ENCODE measurements at places on chromosomes 16 and 17.
A peak's percentile ranks its signal among the peaks of the same experiment; 100 is the strongest.

DNA sequence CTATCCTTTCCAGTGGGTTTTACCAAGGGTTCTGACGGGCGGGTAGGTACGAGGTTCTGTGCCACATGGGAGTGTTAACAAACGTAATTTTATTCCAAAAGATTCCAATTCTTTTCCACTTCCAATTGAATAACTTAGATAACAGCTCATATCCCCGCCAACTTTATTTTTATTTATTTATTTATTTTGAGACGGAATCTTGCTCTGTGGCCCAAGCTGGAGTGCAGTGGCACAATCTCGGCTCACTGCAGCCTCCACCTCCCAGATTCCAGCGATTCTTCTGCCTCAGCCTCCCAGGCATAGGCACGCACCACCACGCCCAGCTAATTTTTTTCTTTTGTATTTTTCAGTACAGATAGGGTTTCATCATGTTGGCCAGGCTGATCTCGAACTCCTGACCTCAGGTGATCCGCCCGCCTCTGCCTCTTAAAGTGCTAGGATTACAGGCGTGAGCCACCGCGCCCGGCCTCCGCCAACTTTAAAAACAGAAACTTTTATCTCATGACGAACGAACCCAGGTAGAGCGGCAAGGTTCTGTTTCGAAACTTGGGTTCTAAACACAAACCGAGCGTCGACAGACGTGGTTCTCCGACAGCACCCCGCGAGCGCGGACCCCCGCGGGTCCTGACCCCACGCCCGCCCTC, 613 bp downstream of the ECI1 start:
- DNase-seq = no peak

DNA sequence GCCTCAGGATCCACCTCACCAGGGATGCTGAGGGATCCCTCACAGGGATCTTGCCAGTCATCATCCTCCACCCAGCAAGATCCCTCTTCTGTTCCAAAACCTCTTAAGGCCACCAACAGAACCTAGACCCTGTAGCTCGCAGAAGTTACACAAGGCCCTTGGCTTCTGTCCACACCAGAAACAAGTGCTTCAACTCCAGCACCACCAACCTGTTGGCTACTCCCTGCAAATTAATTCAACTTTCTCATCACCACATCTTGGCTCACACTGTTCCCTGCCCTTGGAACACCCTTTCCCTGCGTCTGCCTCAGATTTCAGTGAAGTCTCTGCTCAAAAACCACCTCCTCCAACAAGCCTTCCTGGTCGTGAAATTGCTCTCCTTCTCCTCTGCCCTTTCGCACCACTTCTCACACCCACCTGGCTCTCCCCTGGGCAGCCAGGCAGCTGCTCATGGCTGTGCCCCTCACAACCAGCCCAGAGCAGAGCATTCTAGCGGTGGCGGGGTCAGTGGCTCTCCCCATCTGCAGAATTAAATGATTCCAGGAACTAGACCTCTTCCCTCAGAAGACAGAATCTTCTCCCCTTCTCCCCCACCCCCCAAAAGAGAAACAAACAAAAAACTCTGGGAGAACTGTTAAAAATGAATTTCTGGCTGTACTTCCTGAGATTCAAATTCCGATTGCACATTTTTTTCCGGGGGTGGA, 1.8 kb downstream of the PLLP start:
- no peak for DNase-seq

GRCh38 chr16:14308368-14308723, 237.2 kb downstream of the MRTFB start:
- no peak for DNase-seq

DNA sequence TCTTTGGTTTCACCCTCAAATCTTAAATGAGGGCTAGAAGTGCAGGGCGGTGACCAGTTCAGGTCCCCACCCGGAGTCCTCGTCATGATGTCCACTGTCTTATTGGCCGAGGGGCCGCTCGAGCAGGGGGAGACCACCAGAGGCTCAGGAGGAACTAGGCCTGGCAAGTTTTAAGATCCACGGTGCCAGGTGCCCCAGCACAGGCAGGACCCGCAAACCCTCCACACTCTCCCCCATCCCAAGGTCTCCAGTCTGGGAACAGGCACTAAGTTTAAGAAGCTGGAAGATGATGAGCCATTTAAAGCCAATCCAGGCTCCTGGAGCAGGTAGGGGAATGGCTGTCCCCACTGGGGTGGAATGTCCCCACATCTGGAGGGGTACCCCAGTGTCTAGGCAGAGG, 4.1 kb downstream of the DLX3 start:
- DNase-seq = no peak

- DNase-seq = peak; percentile 33
Observed at GRCh38 chr16:15949210-15950160, at the start of gene ABCC1. Gene ABCC1, plus strand, starts transcription at chr16:15949616. Its CDS starts 136 bp downstream, at chr16:15949752.

DNA sequence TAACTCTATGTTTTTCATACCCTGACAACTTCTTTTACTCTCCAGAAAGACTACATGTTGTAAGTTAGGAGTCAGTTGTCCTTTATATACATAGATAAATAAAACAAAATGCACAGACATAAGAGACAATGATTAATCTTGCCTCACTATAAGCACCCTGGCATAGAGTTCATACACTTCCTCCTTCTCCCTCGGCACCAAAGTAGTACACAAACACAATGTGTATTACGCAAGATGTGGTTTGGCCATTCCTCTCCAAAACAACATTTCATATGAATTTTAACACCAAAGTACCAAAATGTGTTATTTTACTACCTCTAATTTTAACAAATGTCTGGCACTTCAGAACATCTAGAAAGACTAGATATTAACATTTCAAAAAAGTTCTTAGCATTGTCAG, 17.2 kb upstream of the SLFN11 start:
- DNase-seq = no peak

GRCh38 chr17:34161690-34162089, 93.4 kb upstream of the CCL2 start:
- DNase-seq = no peak

DNA sequence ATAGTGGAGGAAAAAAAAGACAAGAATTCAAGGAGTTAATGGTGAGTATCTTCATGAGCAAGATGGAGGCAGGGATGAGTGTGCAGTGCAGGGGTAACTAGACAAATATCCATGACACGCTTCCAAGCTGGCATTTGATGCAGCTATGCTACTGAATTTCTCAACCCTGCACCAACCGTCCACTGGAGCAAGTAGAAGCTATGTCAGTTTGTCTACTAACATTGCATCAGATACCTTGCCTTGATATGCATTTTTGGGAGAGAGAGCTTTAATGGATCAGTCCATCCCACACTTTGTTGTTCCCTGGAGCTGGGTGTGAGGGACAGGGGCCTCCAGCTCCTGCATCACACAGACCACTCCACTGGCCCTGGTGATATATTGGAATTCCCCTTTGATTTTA, 16.4 kb downstream of the CCL11 start:
- no peak for DNase-seq

GRCh38 chr17:62625184-62625869, 2.1 kb upstream of the MRC2 start:
- DNase-seq = no peak

DNA sequence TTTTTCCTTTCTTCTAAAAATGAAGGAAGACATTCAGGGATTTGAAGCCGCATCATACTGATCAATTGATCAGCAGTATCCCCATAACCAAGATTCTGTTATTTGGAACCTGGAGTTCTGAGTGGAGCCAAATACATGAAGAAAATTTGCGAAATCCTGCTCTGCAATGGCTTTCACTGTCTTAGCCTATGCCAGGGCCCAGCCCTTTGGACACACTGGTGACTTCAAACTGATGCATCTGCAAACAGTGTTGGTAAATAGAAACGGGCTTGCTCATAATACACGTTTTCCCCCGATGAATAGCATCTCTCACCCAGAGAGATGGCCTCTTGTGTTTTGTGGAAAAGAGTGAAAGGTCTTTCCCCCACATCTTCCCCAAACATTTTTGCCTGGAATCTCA, 87.6 kb upstream of the TOX3 start:
- no peak for DNase-seq

DNA sequence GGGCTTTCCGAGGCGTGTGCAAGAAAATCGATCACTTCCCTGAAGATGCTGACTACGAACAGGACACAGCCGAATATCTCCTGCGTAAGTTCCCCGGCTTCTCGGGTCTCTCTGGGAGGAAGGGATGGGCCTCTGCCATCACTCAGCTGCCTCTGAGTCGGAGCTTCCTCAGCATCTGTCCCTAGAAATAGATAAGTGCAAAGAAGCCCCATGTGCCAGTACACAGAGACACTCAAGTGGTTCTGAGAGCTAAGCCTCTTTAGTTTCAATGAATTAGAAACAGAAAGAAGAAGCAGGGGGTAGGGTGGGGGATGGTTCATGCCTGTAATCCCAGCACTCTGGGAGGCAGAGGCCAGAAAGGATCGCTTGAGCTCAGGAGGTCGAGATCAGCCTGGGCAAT, 90.6 kb downstream of the CACNG3 start:
- DNase-seq = no peak

Data from stimulated activated CD4-positive, alpha-beta T cell treated with anti-CD3 and anti-CD28 coated beads, Interleukin-15, amount 100 ng/mL, for 48 hours (primary cell).